ENCODE measurements at places on chromosomes 12 and 14. TPM values are rescaled to one million over a fixed set of nuclear protein-coding genes. Genes with fewer than 3 reads are reported as not detected.

- DNase-seq: no peak
These were observed 18.8 kb downstream of the RMST start for GRCh38 chr12:97481428-97481827.

GRCh38 chr14:21227981-21228380 lies 41.3 kb downstream of the HNRNPC start:
- no peak for DNase-seq

DNA sequence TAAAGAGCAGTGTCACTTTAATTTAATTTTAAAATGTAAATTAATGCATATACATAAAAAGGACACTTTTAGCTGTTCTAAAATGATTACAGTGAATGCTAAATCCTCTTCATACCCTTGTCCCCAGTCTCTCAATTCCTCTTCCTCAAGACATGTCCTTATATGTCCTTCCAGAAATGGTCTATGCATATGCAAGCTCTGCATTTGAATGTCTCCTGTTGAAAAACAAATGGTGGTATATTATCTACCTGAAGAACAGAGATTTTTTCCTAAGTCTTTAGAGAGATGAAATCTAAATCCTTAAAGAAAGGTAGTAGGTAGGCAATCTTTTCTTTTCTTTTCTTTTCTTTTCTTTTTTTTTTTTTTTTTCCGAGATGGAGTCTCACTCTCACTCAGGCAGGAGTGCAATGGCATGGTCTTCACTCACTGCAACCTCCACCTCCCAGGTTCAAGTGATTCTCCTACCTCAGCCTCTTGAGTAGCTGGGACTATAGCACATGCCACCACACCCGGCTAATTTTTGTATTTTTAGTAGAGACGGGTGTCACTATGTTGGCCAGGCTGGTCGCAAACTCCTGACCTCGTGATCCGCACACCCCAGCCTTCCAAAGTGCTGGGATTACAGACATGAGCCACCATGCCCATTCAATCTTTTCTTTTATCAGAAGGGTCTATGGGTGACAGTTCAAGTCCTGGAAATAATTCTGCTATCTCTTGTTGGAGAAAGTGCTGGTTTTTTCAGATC lies 180.5 kb downstream of the PRKCH start:
- no peak for DNase-seq

GRCh38 chr12:42990387-42990786 lies 400.8 kb upstream of the PRICKLE1 start:
- no peak for DNase-seq

- DNase-seq: no peak
These were observed 1004.4 kb upstream of the TMEM132C start for GRCh38 chr12:127262615-127263014.

GRCh38 chr12:1302201-1302870 lies 292.0 kb downstream of the FBXL14 start:
- no peak for DNase-seq

DNA sequence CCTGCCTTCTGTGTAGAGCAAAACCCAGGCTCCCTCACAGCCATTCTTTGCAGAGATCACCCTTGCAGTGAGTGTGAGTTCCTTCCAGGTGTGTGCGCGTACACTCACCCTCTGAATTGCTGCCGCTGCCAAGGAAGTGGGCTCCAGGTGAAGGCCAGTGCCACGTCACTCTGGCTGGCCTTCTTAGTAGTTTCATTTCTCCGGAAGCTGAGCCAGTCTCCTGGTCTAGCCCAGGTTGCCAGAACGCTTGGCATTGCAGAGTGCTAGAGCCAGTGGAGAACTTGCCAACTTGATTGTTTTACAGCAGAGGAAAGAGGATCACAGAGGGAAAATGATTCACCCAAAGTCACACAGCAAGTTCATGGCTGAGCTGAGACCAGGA lies 11.0 kb downstream of the CBLN3 start:
- no peak for DNase-seq

DNA sequence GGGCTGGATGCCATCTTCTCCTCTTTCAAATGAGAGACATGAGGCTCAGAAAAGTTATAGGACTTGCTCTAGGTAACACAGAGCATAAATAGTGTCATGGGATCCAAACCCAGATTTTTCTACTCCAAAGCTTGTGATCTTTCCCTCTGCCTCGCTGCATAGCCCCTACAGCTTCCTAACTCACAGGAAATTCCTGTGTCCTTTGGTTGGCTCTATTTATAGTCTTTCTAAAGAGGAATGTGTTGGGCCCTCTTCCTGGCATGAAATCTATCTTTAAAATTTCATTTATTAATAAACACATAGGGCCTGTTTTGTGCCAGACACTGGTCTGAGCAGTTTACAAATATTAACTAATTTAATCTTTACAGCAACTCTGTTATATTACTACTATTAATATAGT lies 9.8 kb upstream of the KCNA5 start:
- DNase-seq: no peak

GRCh38 chr12:110615171-110615570 lies 1.2 kb downstream of the TCTN1 start:
- DNase-seq: no peak

- no peak for DNase-seq
These were observed 3.4 kb downstream of the RMST start for GRCh38 chr12:97466000-97466399.

DNA sequence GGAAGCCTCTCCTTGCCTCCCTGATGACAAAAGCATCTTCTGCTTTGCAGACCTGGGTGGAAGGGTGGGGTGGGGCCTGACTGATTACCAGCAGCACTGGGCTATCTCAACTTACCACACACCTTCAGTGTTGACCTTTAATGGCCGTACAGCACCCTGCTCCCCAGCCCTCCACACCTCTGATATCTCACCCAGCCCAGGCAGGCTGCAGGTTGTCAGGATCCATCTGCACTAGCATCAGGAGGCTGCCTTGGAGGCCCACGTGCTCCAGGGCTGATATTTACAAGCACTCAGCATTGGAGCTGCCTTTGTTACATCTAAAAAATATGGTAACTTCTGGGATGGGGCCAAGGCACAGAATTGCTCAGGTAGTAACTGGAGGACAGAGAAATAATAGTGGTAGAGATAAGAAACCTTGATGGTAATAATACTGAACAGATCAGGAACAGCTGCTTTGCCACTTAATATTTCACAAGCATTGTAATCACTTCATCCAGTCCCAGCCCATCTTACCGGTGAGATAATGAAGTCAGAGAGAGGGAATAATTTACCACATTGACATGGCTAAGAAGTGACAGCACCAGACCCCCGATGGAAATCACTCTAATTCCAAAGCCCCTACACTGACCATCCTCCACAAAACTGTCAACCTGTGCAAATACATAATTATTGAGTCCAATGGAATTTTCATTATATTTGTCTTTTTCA lies 125.2 kb upstream of the RFLNA start:
- no peak for DNase-seq

DNA sequence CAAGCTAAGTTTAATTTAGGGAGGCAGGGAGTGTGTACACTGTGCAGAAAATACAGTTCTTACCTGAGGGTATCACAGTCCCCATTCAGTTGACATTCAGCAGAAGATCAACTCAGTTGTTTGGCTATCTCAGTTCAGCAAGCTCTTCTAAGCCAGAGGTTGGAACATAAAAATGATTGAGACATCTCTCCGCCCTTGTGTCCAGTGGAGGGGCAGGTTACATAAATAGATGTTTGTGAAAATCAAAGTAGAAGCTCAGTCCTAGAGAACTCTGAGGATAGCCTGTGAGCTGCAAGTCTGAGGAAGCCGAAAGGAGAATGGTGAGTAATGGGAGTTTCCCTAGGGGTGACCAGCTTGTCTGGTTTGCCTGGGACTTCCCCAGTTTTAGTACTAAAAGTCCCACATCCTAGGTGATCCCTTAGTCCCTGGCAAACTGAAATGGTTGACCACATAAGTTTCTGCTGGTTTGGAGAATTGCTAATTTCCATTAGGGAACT lies 251.4 kb upstream of the ATP2B1 start:
- no peak for DNase-seq

- no peak for DNase-seq
These were observed 1.5 kb upstream of the TUBA1C start for GRCh38 chr12:49263400-49263763.

- DNase-seq: no peak
These were observed 9.0 kb upstream of the KANSL2 start for GRCh38 chr12:48690990-48691389.

- DNase-seq: no peak
These were observed 36.3 kb downstream of the LGMN start for GRCh38 chr14:92711976-92712653.

DNA sequence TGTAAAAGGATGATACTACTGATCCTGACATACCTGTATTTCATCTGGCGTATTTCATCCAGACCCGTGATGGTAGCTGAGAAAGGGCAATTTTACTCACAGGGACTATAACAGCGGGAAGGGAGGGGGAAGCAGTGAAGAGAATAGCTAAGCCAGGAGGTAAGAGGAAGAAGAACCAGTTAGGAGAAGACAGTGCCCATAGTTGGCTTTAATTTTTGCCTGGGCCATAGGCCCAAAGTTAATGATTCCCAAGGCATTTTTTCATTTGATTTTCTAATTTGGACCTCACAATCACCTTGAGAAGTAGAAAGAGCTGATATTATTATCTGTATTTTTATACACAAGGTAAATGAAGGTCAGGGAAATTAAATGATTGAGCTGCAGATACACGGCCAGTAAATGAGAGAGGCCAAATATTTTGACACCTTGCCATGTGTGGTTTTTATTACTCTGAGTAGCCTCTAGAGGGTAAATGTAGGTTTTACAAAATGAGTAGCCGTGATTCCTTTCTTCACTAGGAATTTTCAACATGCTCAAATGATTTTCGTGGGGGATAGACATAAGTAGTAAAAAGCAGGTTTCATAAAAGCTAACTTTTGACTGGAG lies 382.2 kb downstream of the FUT8 start:
- DNase-seq: no peak

- DNase-seq: peak; percentile 64
These were observed at the start of gene CLEC14A for GRCh38 chr14:38255673-38256532. CLEC14A (minus strand) TSS chr14:38256093; CDS start chr14:38256022, 71 bp downstream.

DNA sequence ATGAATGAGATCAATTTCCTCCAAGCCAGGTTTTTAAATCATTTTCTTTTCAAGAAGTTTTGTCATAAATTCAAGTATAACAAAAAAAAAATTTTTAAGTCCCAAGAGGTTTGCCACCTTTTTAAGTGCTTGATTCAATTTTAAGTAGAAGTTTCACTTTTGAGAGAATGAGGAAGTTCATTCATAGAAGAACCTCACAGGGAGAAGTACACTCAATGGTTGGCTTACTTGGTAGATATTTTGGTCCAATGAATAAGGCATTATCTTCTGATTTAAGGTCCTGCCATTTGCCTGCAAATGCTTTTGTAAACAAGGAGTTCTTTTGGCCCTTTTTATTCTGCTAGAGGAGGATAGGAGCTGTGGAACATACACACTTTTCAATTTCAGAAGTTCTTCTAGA lies 96.7 kb upstream of the NOVA1 start:
- DNase-seq: no peak

DNA sequence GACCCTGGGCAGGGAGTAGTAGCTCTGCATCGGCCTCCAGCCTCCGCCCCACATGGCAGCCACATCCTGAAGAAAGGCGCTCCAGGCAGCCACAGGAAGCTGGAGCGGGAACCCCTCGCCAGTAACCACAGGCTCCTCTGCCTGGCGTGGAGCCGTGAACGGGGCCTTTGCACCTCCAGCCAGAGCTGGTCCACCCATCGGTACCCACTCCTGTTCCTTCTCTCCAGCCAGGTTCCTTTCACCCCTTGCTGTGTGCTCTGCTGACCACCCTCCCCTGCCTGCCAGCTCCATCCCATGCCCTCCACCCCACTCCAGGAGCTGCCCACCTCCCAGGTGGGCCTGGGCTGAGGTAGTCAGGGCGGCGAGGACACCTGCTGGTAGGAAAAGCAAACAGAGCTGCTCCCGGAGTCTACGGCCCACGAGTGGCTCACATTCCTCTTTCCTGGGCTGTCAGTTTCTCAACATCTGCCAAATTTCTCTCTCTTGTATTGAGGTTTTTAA lies 2.7 kb downstream of the TGFB3 start:
- peak; percentile 62 for DNase-seq

GRCh38 chr12:6927379-6928021 lies at the start of gene ATN1:
ATN1 (plus strand) TSS chr12:6927959; CDS start chr12:6934002, 6,043 bp downstream.
- DNase-seq: peak; percentile 88

GRCh38 chr14:101008196-101008595 lies 104.7 kb upstream of the RTL1 start:
- peak; percentile 22 for DNase-seq

GRCh38 chr12:31246470-31246850 lies 79.5 kb downstream of the SINHCAF start:
- no peak for DNase-seq

DNA sequence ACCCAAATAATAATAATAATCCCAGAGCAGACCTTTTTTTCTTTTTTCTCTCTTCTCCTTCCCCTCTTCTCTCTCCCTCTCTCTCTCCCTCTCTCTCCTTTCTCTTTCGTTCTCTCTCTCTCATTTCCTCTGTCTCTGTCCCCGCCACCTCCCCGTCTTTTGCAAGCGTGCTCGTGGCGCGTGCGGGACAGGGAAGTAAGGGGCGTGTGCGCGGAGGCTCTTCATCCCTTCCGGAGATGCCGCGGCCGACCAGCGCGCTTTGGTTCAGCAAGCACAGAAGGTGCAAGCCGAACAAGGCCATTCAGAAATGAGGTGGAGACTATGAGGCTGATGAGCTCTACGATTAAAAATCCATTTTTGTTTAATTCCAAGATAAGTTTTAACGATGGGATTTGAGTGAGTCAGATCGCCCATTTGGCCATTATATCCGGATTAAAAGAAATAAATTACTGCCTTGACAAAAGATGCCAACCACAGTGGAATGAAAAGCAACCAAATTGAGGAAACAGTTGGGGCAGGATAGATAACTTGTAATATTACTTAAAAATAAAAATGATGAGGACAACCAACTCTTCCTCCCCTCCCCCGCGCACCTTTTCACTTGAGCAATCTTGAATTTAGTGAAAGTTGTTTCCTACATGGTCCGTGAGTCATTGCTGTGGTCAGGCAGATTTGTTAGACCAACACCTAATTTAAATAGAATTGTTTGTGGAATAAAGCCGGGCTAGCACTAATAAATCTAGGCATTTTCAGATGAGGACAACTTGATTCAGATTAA lies 1.2 kb upstream of the AMIGO2 start:
- DNase-seq: no peak

Gene TAS2R8
- total RNA-seq: not detected

Gene TDP1
- total RNA-seq: 53.4 TPM

Gene CCNB1IP1
- total RNA-seq: 165 TPM

Gene INHBC
- not detected for total RNA-seq

Gene PTCSC3
- total RNA-seq: not detected

Gene CLEC4C
- 0.26 TPM for total RNA-seq

Gene KRT79
- total RNA-seq: not detected
